ENCODE measurements at places on chromosomes 1 and 21.

GRCh38 chr1:25566176-25566729 lies 22.8 kb downstream of the LDLRAP1 start:
- no peak for DNase-seq

DNA sequence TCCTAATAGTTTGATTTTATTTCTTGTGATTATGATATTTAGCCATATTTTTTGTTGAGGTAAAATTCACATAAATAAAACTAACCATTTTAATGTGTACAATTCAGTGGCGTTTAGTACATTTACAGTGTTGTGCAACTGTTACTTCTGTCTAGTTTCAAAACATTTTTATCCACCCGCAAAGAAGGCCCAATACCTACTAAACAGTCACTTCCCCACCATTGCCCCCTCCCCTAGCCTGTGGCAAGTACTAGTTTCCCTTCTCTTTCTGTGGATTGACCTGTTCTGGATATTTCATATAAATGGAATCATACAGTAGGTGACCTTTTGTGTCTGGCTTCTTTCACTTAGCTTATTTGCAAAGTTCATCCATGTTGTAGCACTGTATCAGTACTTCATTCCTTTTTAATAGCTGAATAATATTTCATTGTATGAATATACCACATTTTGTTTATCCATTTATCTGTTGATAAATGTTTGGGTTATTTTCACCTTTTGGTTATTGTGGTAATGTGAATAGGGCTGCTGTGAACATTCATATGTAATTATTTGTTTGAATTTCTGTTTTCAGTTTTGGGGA lies 4.1 kb downstream of the FLVCR1 start:
- no peak for DNase-seq

DNA sequence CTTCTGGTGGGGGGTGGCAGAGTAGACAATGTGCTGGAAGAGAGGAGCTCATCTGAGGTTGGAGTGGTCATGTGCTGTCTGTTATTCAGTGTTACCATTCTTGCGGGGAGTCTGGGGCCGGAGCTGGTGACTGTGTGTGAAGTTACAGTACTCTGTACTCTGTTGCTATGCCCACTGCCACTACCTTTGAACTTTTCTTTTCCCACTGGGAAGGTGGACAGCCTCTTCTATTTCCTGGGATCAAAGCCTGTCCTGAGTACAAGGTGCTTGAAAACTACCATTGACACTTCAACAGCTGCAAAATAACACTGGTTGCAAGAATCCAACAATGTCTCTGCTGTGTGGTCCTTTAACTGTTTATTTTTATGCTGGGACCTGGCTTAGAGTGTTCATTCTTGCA lies 66.4 kb upstream of the ZNF326 start:
- no peak for DNase-seq

DNA sequence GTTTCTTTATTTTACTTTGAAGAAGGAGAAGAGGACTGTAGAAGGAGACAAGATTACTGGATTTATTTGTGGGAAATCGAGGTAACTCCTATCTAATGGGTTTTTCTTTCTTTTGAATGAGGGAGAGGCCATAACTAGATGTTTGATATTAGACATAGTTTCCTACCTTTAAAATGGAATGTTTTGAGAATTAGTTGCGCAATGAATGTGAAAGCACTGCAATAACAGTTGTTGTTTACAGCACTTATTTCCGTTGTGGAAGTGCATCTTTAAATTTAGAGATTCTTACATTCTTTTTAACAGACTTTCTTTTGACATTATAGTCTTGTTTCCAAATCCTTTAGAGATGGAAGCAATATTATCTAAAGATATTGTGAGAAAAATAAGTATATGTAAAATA lies 229.0 kb downstream of the SRGAP2C start:
- no peak for DNase-seq

- DNase-seq = no peak
Measured at GRCh38 chr1:200139661-200140250, 112.2 kb downstream of the NR5A2 start.

GRCh38 chr1:107992347-107992746 lies 27.4 kb upstream of the VAV3 start:
- DNase-seq = no peak

DNA sequence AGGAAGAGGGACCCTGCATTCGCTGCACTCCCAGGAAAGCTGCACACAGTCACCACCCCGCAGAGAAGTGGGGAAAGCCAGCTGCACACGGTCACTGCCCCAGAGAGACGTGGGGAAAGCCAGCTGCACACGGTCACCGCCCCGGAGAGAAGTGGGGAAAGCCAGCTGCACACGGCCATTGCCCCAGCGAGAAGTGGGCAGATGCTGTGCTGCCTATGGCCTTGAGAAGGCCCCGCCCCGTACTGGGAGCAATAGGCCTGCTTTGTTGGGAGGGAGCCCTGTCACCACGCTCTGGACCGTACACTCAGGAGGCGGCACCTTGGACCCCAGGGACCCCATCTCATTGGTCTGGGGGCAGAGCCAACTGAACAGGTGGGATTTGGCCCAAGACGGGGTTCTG lies 4.3 kb upstream of the GPR153 start:
- no peak for DNase-seq

DNA sequence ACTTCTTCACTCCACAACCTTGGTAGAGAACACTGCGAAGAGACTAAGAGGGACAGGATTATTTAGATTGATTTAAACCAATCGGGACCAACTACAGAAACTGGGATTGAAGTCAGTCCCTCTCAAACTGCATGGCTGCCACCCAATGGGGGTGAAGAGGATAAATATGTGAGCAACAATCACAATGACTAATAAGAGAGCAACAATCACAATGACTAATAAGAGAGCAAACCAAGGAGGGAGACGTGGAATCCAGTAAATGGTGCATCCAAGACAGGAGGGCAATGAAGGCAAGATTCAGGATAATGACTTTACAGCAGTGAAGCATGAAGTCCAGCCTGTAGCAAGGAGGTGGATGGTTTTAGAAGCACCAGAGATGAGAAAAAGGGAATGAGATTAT lies 322.8 kb downstream of the TTLL7 start:
- no peak for DNase-seq

DNA sequence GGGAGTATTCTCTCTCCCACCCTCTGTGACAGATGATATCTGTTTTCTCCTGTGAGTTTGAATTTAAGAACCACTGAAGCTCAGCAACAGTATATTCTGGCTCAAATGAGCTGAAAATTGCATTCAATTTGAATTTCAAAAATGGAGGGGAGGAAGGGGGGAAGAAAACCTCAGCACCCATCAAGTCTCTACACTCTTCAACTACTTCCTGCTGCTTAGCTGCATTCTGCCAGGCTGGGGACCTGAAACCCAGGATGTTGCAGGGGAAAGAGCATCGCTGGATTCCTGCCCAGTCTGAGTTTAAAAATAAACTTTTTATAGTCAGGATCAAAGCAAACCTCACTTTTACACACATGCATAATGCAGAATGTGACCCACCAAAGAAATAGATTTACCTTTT lies 214.3 kb upstream of the ESRRG start:
- no peak for DNase-seq

GRCh38 chr1:31839662-31840343 lies 24.0 kb upstream of the SPOCD1 start:
- DNase-seq = no peak

DNA sequence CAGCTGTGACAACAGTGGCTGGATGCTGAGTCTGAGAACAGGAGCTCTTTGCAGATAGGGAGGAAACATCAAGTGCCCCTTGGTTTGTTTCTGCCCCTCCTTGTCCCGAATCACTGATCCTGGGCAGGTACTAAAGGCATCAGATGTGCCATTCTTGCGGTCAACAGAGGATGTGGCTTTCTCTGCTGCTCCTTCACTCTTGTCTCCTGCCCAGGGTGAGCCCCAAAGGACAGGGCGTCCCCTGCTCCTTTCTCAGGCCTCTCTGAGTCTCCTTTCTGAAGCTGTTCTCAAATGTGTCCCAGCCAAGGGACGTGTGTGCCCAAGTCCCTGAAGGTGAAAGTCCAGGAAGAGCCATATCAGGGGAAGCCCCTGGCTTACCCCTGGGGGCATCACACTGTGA lies 31.7 kb downstream of the SLC37A1 start:
- no peak for DNase-seq

DNA sequence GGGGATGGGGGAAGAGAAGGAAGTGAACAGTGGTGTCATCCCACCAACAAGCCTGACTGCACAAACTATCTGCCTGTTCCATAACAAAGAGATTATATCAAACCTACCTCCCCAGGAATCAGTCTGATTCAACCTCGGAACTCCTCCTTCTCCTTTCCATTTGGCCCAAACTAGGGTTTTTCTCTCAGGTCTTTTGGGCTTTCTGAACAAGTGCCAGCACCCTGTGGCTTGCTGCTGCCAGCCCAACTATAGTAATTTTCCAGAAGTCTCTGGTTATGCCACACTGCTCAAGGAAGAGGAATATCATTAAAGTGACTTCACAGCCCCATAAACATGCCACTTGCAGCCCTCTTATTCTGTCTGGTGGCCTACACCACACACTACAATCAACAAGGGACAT lies 70.5 kb downstream of the RGS7 start:
- DNase-seq = no peak

DNA sequence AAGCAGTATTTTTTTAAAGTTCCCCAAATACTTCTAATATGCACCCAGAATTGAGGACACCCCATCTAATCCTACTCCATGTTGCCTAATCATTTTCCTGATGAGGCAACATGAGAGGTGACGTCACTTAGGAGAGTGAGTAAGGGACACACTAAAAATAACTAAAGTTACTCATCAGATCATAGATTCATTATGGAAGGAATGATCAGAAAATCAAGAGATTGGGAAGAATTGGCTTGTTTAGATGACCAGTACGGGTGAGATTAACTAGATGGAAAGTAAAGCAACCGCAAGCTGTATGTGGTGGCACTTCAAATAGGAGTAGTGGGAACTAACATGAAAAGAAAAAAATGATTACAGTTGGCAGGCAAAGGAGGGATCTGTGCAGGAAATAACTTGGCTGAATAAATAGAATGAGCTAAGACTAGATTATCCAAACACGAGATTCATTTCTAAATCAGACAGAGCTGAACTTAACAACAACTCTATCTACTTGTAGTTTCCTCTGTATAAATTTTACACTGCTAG lies 61.4 kb upstream of the CXADR start:
- DNase-seq = no peak

DNA sequence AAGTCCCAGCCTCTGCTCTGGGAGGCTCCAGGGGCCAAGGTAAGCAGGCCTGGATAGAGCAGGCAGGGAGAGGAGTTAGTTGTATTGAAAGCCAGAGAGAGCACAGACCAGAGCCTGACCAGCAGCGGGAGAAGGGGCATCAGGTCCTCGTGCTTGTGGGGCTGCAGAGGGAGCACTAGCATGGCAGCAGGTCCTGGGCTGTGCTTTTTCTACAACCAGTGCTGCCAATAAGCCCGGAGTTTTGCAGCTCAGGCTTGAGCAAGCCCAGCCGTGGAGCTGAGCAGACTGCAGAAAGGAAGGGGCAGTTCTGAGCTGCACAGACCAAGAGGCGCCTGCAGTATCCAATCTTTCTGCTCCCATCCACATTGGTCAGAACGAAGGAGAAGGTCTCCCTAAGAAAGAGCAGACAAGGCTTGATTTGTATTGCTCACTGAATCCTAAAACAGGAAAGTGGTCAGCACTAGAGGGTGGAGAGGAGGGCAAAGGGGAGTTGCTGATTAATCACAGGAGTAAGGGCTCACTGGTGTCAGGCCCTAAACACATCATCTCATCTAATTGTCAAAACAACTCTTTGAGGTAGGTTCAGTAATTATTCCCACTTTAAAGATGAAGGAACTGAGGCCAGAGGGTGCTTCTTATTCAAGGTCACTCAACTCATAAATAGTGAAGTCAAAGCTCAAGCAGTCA lies 2.7 kb downstream of the DENND2D start:
- no peak for DNase-seq

- DNase-seq = no peak
Measured at GRCh38 chr21:37153935-37154350, 80.9 kb downstream of the TTC3 start.

GRCh38 chr1:55164906-55165305 lies 50.3 kb downstream of the USP24 start:
- no peak for DNase-seq

- DNase-seq = no peak
Measured at GRCh38 chr1:89943846-89944781, 50.8 kb upstream of the ZNF326 start.

GRCh38 chr1:181676269-181676668 lies 193.0 kb downstream of the CACNA1E start:
- peak; percentile 50 for DNase-seq

GRCh38 chr1:18007391-18008041 lies 100.1 kb upstream of the IGSF21 start:
- DNase-seq = no peak

Data from anterior cingulate cortex (tissue), 58 donors.